ENCODE measurements at places on chromosomes 11 and 22.

DNA sequence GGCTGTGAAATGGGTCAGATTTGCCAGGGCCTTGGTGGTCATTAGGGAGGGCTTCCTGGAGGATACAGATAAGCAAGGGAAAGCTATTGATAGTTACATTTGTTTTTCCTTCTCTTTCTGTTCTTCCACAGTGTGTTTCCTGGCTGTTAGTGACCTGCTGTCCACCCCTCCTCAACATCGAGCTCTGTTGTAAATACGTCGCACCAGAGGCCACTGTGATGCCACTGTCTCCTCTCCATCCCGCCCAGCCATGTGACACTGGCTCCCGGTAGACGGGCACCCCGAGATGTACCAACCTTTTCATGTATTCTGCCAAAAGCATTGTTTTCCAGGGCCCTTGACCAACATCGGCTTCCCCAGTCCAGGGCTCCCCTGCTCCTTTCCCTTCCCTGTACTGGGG, 58.1 kb downstream of the P4HA3 start:
- DNase-seq, result no peak

GRCh38 chr22:38713921-38714320, 8.2 kb downstream of the GTPBP1 start:
- no peak for DNase-seq

GRCh38 chr11:40686765-40687164, 772.7 kb downstream of the LRRC4C start:
- no peak for DNase-seq

GRCh38 chr22:42769238-42769573, 48.5 kb upstream of the A4GALT start:
- no peak for DNase-seq

DNA sequence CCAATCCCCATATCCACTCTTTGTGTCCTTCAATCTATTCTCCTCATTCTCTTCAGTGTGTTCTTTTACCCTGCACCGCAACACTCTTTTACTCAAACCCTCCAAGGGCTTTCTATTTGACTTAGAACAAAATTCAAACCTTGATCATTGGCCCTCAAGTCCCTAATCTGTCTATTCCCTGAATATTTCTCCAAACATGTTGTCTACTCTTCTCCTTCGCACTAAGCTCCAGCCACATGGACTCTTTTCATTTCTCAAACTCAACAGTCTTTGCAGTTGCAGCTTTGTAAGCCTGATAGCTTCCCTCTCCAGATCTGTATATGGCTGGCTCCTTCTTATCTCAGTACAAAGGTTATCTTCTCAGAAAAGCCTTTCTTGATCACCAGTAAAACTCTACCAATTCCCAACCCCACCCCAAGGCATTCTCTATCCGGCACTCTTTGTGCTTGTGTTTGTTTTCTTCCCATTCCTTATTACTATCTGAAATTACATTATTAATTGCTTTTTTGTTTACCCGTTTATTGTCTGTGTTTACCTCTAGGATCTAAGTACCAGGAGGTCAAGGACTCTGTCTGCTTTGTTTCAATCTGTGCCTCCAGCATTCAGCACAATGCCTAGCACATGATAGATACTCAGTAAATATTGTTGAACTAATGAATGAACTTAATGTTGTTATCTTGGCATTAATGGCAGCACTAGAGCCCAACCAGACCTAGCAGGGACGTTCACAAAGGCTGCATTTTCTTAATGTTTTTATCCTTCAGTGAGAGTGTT, 147.4 kb downstream of the BBOX1 start:
- no peak for DNase-seq

DNA sequence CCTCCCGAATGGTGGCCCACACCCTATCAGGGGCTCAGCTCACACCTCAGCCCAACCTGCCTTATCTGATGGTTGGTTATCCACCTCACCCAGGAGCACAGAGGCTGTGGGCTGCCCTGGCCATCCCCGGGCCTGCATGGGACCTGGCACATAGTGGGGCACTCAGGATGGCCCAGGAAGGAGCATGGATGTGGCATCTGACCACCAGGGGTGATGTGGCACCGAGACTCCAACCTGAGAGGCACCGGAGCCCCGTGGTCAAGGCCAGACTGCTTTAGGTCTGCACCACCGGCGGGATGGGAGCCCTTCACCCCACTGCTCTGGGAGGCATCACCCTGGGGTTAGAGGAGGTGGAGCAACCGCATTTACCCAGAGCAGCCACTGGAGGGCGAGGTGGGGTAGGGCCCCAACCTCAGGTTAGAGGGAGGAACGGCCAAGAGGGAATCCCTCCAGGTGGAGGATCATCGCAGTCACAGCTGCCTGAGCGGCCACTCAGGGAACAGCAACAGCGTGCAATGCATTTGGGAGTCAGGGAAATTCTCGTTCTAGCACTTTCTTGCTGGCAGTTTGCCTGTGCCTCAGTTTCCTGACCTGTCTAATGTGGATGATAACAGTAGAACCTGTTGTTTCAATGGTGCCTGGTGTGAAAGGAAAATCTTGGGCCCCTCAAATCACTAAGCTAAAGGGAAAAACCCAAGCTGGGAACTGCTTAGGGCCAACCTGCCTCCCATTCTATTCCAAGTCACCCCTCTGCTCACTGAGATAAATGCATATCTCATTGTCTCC, 52.9 kb upstream of the CARS1 start:
- no peak for DNase-seq

- DNase-seq, result no peak
Observed at GRCh38 chr11:80379620-80380278, 938.9 kb upstream of the TENM4 start.

DNA sequence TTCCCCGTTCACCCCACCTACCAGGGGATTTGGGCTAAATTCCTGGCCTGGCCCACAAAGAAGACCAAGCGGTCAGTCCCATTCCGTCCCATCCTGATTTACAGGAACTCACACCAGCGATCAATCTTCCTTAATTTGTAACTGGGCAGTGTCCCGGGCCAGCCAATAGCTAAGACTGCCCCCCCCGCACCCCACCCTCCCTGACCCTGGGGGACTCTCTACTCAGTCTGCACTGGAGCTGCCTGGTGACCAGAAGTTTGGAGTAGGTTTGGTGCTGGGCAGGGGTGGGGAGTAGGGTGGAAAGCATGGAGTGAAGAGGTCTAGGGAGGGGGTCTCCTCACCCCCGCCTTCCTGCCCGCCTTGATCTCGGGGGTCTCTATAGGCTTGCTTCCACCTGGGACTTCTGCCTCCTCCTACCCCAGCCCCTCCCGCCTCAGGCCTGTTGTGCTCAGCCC, at the start of gene SERPING1:
Gene SERPING1 (plus strand): TSS at position 225 of the 455 bp plus-strand sequence. CDS start 586 bp downstream, outside the sequence.
- peak; percentile 66 for DNase-seq

DNA sequence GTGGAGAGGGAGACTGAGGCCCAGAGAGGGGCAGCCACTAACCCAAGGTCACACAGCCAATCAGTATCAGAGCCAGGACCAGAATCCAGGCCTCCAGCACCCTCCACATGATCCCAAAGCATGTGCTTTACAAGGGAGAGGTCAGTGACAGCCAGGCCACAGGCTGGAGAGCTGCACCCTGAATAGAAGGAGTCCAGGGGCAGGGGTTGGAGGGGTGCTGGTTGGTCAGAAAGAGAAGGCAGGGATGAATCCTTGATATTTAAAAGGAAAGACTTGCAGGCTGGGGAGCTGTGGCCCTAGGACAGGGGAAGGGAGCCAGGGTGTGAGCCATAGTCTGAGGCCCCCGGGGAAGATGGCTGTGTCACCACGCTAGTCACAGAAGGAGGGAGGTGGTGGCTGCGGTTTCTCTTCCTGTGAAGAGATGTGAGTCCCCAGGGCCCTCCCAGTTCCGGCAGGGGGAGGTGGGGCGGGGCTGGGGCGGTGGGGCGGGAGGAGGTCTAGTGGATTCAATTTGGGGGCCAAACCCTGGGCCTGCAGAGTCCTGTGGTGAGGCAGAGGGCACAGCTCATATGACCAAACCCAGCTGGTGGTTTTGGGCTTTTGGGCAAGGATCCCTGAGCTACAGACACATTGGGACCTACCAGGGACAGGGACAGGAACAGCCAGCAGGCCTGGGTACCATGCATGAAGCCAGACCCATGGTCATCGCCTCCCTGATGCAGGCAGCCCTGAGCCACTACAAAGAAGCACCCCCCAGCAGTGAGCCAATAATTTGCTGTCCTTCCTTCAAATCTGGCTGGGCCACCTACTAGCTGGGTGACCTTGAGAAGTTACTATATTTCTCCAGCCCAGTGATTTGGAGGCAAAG, 14.0 kb downstream of the RAC2 start:
- DNase-seq, result no peak

DNA sequence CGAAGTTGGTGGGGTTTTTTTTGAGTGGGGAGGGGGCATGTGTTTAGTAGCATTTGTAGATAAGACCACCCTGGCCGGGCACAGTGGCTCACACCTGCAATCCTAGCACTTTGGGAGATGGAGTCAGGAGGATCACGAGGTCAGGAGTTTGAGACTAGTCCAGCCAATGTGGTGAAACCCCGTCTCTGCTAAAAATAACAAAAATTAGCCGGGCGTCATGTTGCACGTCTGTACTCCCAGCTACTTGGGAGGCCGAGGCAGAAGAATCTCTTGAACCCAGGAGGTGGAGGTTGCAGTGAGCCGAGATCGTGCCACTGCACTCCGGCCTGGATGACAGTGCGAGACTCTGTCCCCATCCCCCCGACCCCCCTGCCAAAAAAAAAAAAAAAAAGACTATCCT, 34.6 kb downstream of the CECR2 start:
- DNase-seq, result no peak

DNA sequence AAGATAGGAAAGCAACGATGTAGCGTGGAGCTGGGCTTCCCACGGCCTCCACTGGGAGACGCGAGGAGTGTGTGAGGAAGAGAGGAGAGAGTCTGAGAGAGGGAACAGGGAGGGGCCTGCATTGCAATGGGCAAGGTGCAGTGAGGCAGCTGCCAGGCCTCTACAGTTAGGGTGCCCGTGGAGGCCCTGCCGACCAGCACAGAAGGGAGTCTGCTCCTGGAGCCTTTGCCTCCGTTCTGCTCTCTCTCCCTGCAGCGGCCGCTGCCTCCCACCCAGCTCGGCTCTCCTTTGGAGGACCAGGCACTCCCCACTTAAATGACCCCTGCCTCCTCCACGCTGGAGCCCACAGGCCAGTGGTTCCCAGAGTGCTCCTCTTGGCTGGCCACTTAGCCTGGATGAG, 181.7 kb downstream of the EFCAB6 start:
- no peak for DNase-seq

- no peak for DNase-seq
Observed at GRCh38 chr11:67666676-67667489, 7.5 kb downstream of the ALDH3B2 start.

DNA sequence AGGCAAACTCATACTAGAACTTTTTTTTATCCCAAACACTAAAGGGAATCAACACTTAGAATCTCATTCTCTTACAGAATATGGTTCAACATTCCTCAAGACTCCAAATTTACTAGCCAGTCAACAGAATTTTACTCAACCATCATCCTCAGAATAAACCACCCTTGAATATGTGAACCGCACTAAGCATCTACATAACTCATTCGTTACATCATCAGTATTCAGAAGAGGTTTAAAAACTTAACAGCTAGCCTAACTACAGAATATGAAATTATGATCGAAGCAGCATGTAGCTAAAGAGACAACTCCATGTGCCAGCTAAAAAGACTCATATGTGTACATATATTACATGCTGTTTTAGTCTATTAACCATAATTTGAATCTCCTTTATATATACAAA, 47.9 kb downstream of the CLDN25 start:
- DNase-seq, result no peak

DNA sequence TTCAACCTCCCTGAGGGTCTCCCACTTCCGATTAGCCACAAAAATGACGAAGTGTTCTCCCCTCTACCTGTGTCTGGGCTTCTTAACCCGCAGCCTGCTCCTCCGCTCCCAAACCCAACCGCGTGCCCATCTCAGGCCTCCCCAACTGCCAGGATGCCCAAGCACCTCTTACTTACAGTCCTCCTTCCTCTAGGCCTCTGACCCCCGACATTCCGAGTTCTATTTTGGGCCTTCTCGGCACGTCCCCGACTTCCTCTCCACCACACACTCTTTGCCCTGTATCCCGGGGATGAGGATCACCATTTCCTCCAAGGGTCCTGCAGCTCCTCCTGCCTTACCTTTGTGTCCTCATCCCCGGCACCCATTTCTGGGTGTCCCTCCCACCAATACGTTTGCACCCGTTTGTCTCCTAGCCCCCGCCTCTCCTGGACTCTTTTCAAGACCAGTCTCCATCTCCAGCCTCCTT, 388 bp upstream of the MUS81 start:
- DNase-seq, result no peak

- DNase-seq, result no peak
Observed at GRCh38 chr11:34344768-34345539, 12.9 kb downstream of the ABTB2 start.

DNA sequence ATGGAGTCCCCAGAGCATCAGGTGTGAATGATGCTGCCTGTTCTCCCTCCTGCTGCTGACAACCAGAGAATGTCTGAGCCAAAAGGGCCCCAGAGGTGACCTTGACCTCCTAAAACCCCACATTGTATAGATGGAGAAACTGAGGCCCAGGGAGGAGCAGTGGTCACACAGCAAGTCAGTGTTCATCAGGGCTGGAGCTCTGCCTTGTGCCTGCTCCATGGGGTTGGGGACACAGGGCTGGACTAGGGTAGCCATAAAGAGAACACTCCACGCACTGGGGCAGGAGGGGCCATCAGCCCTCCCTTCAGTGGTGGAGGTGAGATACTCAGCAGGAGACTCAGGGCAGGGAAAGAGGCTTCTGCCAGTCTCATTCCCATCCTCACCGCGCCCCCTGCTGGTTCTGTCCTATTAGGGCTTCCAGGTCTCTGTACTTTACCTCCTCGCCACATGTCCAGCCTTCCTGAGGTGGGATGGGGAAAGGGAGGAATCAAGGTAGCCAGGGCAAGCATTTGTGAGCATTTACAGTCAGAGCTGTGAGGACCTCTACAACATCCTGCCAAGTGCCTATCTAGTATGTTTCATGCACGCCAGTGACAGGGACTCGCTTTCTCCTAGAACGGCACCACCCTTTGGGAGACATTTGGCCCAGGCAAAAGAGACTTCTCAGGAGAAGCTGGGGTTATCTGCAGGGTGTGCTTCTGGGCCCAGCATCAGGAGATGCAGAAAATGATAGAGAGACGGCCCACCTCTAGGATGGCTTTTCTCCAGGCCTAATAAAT, 43.2 kb downstream of the NEU3 start:
- DNase-seq, result peak; percentile 69

- no peak for DNase-seq
Observed at GRCh38 chr11:1222491-1223345, at the start of gene MUC5B. TSS of gene MUC5B (plus strand) at chr11:1223066. CDS start at chr11:1223124, 58 bp downstream.

GRCh38 chr11:36447947-36448346, 62.1 kb downstream of the TRAF6 start:
- no peak for DNase-seq
